ENCODE measurements at places on chromosomes 12 and 14.
A peak's percentile ranks its signal among the peaks of the same experiment; 100 is the strongest.

DNA sequence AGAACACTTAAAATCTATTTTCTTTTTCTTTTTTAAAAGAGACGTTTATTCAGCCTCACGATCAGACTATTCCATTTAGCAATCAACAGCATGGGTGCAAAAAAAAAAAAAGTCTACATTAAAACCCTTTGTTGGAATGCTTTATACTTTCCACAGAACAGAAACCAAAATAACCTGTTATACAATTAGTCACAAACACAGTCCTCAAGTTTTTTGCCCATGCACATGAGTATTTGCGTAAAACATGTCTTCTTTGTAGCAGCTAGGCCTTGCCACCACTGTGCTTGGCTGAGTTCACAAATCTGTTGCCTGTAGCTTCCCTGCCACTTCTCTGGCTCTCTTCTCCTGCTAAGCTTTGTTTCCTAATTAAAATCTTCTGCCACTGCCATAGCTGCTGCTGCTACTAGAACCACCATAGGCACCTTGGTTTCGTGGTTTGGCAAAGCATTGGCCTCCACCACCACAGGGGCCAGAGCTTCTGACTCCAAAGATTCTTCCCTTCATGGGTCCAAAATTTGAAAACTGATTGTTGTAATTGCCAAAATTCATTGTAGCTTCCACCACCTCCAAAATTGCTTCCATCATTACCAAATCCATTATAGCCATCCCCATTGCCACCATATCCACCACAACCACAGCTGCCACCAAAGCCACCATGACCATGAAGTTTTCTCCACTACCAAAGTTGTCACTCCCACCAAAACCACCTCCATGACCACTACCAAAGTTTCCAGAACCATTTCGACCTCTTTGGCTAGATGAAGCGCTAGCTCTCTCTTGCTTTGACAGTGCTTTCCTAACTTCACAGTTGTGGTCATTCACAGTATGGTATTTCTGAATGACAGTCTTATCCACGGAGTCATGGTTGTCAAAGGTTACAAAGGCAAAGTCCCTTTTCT lies 38.1 kb downstream of the KLRG1 start:
- DNase-seq = no peak

- DNase-seq = no peak
Observed at GRCh38 chr14:104295681-104296387, 157.4 kb downstream of the KIF26A start.

GRCh38 chr14:61147831-61148549 lies 133.1 kb downstream of the TMEM30B start:
- no peak for DNase-seq

GRCh38 chr14:99231161-99231849 lies 40.7 kb downstream of the BCL11B start:
- no peak for DNase-seq

- DNase-seq = no peak
Observed at GRCh38 chr12:106248312-106248845, 559 bp upstream of the CKAP4 start.

- DNase-seq = no peak
Observed at GRCh38 chr12:67818459-67818903, 169.9 kb downstream of the DYRK2 start.

DNA sequence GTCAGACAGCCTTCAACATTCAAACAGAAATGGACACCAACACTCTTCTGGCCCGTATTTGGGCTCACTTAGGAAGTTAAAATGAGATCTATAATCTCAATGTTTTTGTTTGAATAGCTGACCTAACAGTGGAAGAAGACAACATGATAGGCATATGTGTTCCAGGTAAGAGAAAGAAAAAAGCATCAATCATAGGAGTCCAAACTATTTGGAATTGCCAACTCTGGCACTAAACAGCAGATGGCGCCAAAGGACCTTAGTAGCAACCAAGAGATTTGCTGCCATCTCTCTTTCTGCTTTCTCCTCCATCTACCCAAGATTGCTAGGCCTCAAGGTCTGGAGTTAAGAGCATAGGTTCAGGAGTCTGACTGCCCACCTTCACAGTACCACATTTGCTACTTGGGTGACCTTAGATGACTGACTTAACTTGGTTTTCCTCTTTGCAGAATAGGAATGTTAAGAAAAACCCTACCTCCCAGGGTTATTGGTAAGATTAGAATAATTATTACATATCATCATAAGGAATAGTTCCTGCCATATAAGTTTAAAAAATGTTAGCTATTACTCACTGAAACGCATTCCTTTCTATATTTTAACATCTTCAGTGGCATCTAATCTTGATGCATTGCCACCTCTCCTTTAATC lies 30.2 kb downstream of the PEX5 start:
- peak; percentile 43 for DNase-seq

DNA sequence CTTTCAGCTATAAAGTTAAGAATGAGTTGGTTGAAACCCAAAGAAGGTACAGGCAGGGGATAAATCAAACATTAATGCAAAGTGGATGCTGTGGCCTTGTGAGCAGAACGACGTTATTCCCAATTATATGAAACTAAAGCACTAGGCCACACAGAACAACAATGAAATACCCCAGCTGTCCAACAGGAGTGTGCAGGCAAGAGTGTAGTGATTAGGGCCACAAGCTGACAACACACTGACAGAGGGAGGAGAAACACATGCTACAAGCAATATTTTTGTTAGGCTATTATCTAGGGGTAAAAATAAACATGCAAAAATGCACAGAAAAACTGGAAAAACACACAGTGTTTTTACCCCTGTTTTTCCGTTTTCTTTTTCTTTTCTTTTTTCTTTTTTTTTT lies 15.0 kb downstream of the MAP3K9 start:
- no peak for DNase-seq

- DNase-seq = no peak
Observed at GRCh38 chr14:41817626-41818025, 210.9 kb downstream of the LRFN5 start.

- no peak for DNase-seq
Observed at GRCh38 chr12:50246197-50246865, 37.0 kb downstream of the LIMA1 start.

GRCh38 chr14:104560586-104560945 lies 19.0 kb upstream of the C14orf180 start:
- no peak for DNase-seq

GRCh38 chr14:94313991-94314655 lies 9.0 kb downstream of the SERPINA6 start:
- no peak for DNase-seq

- no peak for DNase-seq
Observed at GRCh38 chr12:120830052-120830940, 73.9 kb downstream of the SPPL3 start.

- no peak for DNase-seq
Observed at GRCh38 chr12:90959538-90960139, 4.7 kb upstream of the CCER1 start.

DNA sequence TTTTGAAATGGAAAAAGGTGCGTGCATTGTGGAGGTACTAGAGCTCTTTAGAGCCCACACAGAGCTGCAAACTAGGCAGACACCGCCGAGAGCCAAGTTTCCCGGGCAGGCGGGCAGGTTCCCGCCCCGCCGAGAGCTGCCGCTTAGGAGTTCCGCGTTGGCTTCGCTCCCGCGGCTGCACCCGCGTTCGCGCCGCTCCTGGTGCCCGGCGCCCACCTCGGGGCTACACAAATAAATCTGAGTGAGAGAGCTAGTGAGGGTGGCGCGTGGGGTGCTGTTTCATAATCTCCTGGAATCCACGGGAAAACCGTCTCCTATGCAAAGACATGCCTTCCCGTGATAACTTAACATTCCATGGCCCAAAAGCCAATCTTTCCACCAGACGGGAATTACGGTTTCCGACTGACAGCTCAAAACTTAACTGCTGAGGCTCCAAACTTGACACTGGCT lies 645 bp downstream of the KITLG start:
- peak; percentile 48 for DNase-seq

DNA sequence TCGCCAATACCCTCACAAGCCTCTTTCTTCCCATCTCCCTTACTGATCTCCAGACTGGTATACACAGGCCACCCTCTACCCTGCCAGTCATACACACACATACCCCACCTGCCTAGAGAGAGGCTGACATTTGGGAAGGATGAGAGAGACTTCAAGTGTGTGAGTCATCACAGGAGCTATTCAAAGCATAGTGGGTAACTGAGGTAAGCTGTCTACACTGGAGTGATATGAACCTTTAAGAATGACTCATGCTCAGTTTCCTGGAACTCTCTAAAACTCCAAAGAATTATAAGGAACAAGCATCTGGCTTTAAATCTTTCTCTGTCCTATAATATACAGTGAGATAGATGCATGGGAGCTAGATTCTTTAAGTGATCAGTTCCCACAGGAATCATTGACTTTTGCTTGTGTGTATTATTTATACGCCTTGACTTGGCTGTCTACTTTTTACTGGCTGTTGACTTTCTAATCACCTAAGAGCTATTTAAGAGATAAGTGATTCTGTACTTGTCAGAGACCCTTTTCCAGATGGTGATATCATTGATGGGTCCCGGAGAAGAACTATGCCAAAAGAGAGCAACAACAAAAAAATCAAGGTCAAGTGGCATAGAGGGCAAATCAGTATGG lies 5.8 kb downstream of the IGF1 start:
- DNase-seq = no peak

All from HS-5 (cell line).